NCI-H1105 (cell line): ENCODE measurements at places on chromosomes 16 and 17.
A peak's percentile ranks its signal among the peaks of the same experiment; 100 is the strongest.

DNA sequence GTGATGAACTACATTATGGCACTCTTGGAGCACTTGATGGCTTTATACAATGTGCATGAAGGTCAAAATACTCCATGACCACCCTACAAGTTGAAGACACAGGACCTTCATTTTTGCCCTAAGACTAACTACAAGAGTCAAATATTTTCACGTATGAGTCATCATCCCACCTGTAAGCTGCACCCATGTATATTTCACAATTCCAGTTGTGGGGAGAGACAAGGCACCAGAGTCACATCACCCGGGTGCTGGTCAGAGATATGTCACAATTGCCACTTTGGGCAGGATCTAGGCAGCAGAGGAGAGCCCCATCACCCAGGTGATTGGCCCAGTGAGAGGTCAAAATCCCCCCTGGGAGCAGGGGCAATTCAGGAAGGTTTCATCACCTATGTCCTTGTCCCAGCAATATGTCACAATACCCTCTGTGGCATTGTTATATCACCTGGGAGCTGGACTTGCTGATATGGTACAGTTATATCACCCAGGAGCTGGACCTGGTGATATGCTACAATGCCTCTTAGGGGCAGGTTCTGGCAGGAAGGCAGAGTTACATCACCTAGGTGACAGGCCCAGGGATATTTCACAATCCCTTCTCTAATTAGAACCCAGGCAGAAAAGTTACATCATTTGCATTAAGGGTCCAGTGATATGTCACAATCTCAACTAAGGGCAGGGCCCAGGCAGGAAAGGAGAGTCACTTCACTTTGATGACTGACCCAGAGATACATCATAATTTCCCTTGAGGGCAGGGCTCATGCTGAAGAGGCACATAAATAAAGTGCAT lies 1839.2 kb downstream of the TP53TG3F start:
- DNase-seq, result no peak

GRCh38 chr17:38358586-38359513 lies 7.2 kb downstream of the SOCS7 start:
- no peak for DNase-seq

DNA sequence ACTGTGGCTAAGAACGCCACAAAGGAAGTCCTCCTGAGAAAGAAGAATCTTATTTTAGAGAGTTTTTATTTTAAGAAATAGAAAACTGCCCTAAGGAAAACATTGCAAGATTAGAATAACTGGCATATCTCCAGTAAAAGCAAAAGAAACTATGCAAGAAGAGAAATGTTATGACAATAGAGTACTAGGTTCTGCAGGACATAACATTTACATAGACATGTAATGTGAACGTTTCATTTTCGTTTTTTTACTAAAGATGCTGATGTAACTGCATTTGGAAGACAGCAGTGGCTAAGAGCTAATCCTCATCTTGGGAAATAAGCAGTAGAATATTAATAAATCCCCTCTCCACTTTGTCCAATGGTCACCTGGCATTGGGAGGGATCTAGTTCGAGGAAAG lies 7.8 kb upstream of the ASGR2 start:
- no peak for DNase-seq

- no peak for DNase-seq
These were observed 364.4 kb downstream of the C16orf95 start for GRCh38 chr16:86952769-86953168.

DNA sequence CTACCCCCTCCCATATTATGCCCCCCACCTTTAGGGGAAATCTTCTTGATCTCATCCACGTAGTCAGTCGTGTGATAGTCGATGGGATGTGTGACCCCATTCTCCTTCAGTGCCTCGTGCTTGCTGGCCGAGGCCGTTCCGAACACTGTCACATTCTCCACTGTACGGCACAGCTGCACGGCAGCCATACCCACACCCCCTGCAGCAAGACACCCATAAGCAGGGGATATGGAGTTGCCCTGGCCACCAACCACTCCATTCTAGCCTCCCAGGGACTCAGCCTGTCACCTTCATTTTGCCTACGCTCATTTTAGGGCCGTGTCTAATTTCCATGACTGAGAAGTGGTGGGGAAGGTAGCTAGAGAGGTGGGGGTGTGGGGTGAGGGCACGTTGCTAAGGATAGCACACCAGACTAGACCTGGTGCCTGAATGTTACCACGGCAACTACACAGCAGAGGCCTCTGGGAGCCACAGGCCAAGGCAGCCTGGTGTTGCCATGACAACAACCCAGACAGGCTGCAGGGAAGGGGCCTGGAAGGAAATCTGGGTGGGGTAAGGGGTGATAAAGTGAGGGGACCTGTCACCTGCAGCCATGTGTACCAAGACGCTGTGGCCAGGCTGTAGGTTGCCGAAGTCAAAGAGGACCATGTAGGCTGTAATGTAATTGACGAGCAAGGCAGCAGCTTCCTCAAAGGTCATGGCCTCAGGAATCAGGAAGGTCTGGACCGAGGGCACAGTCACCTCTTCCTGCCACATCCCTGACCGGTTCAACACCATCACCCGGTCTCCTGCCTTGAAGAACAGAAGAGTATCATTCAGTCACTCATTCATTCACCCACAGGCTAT lies 4.0 kb downstream of the VAT1 start:
- DNase-seq, result peak; percentile 57

DNA sequence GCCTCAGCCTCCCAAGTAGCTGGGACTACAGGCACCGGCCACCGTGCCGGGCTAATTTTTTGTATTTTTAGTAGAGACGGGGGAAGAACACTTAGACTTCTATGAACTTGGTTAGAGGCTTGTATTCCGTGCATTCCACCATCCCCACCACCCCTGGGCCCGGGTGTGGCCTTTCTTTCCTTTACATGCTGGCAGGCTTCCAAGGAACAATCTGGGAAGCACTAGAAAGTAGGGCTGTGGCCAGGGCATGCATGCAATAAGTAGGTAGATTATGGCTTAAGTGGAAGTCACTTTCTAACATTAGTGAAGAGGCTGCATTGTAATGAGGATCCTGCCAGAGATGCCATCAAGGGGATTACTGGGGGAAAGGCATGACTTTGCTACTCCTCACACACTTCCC lies 171.6 kb downstream of the SHISA6 start:
- no peak for DNase-seq

DNA sequence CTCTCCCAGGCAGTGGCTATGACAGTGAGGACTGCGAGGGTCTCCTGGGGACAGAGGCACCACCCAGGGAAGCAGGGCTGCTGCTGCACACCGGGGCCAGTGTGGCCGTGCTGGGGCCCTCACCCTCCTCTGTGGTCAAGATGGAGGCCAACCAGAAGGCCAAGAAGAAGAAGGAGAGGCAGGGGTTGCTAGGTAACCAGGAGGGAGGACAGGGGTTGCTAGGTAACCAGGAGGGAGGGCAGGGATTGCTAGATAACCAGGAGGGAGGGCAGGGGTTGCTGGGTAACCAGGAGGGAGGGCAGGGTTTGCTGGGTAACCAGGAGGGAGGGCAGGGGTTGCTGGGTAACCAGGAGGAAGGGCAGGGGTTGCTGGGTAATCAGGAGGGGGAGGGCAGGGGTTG lies 55.2 kb downstream of the ACTG1 start:
- no peak for DNase-seq

DNA sequence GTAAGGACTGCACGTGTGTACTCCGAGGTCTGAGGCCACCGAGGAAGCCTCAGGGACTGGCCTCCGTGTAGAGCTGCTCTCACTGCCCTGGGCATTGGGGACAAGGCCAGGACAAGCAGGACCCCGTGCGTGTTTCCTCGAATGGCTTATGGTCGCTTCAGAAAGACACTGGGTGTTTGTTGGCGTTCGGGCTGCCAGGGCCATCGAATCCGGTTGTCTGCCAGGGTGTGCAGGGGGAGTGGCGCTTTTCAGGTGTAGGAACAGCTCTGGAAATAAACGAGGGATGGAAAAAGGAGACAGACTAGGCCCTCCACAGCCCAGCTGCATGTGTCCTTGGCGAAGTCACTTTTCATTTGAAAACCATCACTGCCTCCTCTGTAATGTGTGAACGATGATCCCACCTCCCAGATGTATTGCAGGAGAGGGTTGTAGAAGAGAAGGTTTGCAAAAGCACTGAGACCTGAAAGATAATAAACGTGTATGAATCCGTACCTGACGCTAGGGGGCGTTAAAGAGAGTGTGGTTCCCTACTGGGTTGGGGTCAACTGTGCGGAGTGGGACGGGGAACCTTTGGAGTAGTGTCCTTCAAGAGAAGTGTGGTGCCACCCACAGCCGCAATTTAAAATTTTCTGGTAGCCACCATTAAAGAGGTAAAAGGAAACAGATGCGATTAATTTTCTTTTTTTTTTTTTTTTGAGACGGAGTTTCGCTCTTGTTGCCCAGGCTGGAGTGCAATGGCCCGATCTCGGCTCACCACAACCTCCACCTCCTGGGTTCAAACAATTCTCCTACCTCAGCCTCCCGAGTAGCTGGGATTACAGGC lies 2.1 kb upstream of the ZSCAN10 start:
- DNase-seq, result no peak

DNA sequence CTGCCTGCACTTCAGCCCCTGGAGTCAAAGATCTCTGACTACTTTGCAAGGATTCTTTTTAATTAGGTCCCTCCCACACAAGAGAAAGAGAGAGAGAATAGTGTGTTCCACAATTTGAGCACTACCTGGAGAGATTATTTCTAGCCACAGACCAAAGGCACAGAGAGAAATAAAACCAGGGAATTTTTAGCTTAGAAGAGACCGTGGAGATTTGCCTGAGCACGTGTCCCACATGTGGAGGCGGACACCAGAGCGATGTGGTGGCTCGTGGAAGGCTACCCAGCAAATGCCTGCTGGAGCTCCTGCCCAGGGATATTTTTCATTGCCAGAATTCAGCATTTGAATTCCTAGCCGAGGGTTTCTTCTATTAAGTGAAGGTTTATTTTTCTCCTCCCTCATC lies 50.6 kb downstream of the MGAT5B start:
- DNase-seq, result no peak

- DNase-seq, result no peak
These were observed 99.4 kb downstream of the IRF8 start for GRCh38 chr16:85998171-85998867.

GRCh38 chr16:20401475-20402016 lies 3.0 kb downstream of the PDILT start:
- DNase-seq, result no peak

- DNase-seq, result no peak
These were observed 2.3 kb upstream of the IRX3 start for GRCh38 chr16:54288835-54289241.
